ENCODE measurements at places on chromosomes 4 and X.

DNA sequence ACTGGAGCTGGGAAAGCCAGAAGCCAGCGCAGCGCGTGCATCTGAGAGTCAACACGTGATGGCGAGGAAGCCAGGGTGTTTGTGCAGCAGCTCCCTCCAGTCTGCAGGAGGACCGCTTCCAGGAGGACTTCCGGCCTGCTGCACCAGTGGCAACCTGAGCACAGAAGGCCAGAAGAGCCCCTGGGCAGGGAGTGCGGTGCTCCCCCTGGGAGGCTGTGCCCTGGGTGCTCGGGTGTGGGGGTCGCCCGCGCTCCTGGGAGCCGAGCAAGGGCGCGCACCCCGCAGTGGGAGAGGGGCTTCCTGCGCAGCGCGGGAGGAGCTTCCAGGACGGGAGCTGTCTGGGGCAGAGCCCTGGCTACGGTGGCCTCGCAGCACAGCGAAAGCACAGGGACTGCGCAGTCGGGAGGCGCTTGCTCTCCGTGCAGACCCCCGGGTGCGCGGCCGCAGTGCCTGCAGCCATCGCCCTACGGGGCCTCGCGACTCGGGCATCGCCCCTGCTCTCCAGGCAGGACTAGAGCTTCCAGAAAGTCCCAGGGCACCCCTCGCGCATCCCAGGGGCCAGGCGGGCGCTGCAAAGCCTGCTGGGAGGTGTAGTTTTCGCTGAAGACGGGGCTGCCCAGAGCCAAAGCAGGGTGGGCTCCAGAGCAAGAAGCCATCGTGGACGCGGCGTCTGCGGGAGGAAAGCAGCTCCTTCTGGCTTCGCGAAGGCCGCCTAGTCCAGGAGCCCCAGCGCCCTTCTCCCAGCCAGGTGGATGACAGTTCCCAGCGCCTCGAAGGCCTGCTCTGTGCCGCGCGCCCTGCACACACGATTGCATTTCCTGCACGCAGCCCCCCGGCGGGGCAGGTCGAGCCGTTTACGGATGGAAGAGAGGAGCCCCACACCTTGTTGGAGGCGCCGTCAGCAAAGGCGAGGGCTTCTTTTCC lies 24.1 kb upstream of the WFS1 start:
- no peak for DNase-seq

GRCh38 chr4:75714704-75715103 lies 9.7 kb upstream of the USO1 start:
- no peak for DNase-seq

DNA sequence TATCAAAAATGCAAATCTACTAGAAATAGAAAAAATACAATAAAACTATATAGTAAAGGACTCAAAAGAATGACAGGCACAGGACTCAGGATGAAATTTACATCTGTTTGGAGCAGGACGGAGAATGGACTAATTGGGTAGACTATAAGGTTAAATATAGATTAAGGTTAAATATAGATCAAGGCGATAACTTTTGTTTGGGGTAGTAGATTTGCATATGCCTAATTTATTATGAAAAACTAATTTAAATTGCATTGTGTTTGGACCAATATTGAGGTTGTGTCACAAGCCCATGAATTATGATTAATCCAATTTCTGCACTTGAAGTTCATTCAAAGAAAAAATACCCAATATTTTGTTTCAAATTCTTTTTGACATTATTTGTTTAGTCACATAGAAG lies 31.0 kb downstream of the MTHFD2L start:
- DNase-seq, result no peak

- DNase-seq, result no peak
These were observed 29.3 kb downstream of the FAM114A1 start for GRCh38 chr4:38896940-38897339.

DNA sequence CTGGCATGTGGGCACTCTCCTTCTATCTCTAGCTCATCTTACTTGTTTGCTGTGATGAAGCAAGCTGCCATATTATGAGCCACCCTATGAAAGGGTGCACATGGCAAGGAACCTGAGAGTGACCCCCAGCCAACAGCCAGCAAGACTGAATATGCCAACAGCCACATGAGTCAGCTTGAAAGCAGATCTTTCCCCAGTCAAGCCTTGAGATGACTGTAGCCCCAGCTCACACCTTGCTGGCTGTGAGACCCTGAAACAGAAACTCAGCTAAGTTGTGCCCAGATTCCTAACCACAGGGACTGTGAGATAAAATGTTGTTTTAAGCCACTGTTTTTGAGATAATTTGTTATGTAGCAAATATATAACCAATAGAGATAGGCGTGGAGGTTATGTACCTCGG lies 36.2 kb downstream of the KDM5C start:
- no peak for DNase-seq

- no peak for DNase-seq
These were observed 214.5 kb downstream of the KIT start for GRCh38 chr4:54872261-54872660.

All from immature natural killer cell (primary cell).